ENCODE measurements at places on chromosomes 12 and 14.

- no peak for DNase-seq
Observed at GRCh38 chr14:103118018-103118662, 5.1 kb upstream of the TNFAIP2 start.

DNA sequence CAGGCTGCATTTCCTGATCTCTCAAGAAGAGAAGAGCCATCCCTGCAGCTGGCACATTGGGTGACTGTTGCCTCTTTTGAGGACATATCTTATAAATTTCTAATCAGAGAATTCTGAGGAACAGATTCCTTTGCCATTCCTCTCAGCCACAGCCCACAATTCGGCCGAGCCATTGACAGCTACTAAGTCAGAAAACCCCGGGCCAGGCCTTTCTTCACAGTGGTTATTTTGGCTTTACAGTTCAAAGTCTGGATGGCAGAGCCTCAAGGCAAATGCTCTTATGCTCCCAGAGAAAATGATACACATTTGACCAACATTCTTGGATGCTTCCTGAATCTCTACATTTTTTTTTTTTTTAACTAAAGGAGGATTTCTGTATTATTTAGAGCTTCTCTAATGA, 138.4 kb upstream of the FRMD6 start:
- no peak for DNase-seq

- peak; percentile 2 for DNase-seq
Observed at GRCh38 chr12:124273630-124274029, 21.3 kb upstream of the RFLNA start.

DNA sequence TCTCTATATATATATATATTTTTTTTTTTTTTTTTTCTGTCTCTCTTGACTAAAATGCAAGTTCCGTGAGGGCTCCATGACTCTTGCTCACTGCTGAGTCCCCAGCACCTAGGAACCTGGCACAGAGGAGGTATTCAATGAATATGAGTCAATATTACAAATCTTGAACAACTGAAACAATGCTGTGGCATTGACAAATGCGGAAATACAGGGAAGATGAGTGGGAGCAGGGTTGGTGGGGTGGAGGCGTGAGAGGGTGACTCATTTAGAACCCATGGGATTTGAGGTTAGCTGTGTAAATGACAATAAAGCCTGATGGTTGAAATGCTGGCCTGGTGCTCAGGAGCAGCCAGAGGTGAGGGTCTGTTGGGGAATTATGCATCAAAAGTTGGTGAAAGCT, 121.7 kb upstream of the FUT8 start:
- no peak for DNase-seq

DNA sequence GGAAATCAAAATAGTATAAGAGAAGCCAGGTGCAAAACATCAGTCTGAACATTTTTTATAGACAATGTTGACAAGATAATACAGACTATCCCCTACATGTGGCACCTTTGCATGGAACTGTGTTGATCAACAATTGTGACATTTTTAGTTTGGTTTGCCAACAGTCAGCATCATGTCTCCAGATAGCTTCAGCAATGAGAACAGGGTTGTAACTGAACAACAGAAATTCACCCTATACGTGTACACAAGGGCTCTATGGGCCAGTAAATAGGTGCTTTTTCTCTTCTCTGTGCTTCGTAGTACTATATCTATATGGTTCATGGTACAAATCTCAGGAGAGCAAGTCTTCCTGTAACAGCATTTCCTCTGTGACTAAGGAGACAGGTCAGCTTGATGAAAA, 310.4 kb downstream of the ATXN7L3B start:
- no peak for DNase-seq

DNA sequence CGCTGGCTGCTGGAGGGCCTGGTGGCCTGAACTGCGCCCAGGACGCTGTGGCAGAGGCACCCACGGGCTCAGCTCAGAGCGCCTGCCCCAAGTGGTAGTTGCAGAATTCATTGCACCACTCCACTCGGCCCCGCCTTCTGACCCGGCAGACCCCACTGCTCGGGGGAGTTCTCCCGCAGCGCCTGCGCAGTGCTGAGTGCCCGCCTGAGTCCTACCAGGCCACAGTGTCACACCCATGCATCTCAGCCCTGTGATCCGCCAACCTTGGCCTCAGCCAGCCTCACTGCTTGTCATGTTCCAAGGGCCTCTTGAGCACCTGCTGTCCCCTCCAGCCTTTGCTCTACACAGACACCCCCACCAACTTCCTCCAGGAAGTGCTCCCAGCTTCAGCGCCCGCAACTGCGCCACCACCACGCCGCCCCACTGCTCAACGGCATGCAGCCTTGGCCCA, 12.2 kb downstream of the DEGS2 start:
- DNase-seq: no peak

GRCh38 chr12:41697161-41697560, 447.5 kb downstream of the GXYLT1 start:
- no peak for DNase-seq

DNA sequence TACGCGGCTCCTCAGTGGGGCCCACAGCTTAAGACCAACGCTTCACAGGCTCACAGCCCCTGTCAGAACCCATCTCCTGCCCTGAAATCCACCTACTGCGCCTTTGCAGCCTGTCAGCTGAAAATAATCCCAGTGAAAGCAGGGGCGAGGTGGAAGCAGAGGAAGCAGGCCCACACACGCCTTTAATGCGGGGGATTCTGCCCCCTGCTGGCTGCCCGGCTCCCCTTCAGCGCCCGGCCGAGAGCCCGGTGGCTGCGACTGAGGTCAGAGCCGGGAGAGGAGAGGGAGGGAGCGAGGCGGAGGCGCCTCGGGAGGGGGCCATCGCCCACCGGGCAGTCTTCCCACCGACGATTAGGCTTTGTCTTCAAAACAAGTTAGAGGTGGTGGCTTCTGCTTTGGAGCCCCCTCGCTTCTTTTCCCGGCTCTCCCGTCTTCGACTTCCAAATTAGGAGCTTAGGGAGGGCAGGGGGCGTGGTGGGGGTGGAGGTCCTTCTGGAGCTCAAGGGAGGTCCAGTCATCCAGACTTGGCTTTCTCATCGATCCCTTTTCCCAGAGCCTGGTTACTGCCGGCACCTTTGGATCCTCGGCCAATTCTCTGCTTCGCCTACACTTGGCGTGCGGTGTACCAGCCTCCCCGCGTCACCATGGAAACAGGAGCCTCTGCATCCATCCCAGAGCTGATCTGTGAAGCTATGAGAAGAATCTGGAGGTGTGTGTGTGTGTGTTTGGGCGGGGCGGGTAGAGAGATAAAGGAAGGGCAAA, 25.2 kb upstream of the RND1 start:
- peak; percentile 59 for DNase-seq

DNA sequence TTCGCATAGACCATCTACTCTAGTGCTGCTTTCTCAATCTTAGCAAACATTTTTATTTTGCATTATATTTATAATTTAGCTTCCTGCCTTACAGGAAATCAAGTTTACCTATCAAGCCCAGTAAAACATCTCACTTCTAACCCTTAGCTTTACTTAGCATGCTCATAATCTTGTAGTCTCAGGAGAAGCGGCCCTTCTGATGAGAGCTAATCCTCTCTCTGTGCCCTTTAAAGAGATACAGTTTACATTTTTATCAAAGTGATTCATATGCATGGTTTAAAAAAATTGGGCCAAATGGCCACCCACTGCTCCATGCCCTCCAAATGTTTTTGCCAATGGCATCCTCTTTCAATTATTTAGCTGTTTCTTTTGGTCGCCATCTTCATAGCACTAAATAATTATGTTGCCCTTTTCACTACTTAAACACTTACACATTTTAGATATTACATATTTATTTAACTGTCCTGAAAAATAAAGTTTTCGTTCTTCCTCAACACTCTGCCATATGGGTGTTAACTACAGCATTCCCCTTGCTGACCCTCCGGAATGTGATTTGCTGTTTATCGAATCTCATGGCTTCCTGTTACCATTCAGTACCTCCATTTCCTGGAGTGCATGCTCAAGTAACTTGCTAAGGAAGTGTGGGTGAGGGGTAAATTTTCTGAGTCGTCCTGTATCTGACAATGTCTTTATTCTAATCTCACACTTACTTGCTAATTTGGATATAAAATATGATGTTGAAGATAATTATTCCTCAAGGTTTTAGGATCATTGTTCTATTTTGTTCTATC, 29.3 kb downstream of the YLPM1 start:
- DNase-seq: no peak
